Type B pancreatic cell (in vitro differentiated cells): ENCODE measurements at places on chromosomes 3 and 15.

DNA sequence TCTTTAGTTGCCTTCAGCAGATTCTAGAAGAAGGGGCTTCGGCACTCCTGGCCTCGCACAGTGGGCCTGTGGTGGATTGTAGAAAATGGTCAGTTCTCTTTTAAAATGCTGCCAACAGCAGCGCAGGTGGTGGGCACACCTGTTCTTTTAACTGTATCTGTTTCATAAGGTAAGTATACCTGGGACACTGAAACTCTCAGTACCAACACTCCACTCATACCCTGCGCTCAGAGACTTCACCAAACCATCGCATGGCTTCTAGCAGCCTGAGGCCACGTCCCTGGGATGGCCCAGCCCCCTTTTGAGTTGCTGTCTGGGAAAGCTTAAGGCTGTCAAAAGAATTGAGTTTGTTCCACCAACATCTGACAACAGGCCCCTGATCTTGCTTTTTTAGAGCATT lies 56.7 kb upstream of the MCF2L2 start:
- H3K27ac ChIP-seq = peak overlapping the region; percentile 70
- H3K4me1 ChIP-seq = peaks cover 41% of the 10 kb centered on the region
- no peaks in the 10 kb centered on the region for H3K36me3 ChIP-seq
- DNase-seq = peak; percentile 42

DNA sequence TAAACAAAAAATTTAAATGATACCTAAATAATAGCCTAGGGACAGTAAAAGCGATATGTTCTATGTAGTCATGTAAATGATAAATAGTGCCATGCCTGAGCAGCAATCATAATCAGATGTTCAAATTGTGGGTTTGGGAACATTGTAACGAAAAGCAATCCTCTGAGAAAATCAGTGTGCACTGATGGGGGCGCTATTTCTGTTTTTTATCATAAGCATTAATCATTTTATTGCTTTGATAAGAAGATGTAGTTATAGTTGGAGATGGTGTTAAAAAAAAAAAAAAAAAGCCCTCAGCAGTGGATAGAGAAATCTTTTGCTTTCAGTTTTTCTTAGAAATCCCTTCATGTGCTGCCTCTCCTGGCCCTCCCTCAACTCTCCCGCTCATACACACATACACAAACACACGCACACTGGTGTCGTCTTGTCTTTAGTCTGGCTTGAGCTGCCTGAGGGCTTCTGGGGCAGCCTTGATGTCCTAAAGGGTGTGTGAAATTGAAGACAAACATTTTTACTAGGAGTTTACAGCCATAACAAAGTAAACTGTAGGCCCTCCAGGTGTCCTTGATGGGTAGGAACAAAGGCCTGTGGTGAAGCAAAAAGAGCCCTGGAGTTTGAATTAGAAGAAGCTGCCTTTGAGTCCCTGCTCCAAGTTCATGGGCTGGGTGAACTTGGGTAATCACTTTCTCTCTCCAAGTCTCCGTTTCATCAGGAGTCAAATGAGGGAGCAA lies 428.1 kb downstream of the SOX2 start:
- H3K27me3 ChIP-seq = peaks cover 5% of the 10 kb centered on the region
- peaks cover 4% of the 10 kb centered on the region for H3K4me1 ChIP-seq
- DNase-seq = no peak
- H3K36me3 ChIP-seq = no peaks in the 10 kb centered on the region
- no peak overlapping the region for H3K4me3 ChIP-seq

GRCh38 chr3:152199102-152199840 lies 69.5 kb upstream of the MBNL1 start:
- H3K4me3 ChIP-seq = no peak overlapping the region
- H3K27me3 ChIP-seq = no peaks in the 10 kb centered on the region
- peaks cover 14% of the 10 kb centered on the region for H3K4me1 ChIP-seq
- H3K36me3 ChIP-seq = no peaks in the 10 kb centered on the region
- no peak overlapping the region for H3K27ac ChIP-seq
- no peak for DNase-seq

- no peaks in the 10 kb centered on the region for H3K27me3 ChIP-seq
- no peak overlapping the region for H3K4me3 ChIP-seq
- H3K27ac ChIP-seq = peak overlapping the region; percentile 30
- DNase-seq = no peak
These were observed 2.7 kb upstream of the OPA1 start for GRCh38 chr3:193590088-193590856.
